ELF-1 (cell line): ENCODE measurements at places on chromosomes 12 and 14.

- DNase-seq: no peak
These were observed 2.0 kb downstream of the PRKAB1 start for GRCh38 chr12:119669744-119670472.

- no peak for DNase-seq
These were observed 122.8 kb downstream of the PRMT8 start for GRCh38 chr12:3613641-3614395.

DNA sequence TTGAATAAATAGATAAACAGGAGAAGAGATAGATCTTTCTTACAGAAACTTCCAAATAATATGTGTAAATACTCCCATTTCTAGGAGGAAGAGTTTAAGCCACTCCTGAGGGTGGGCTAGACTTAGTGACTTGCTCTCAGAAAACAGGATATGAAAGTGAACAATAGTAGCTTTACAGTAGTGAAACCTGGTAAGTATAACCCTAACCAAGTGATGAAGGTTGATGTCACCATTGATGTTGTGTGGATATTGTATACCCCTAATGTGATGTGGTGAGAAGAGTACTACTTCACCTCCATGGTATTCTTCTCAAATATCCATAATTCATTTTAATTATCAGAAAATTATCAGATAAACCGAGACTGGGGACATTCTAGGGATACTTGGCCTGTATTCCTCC is 20.9 kb downstream of the AKAP6 start:
- DNase-seq: no peak

DNA sequence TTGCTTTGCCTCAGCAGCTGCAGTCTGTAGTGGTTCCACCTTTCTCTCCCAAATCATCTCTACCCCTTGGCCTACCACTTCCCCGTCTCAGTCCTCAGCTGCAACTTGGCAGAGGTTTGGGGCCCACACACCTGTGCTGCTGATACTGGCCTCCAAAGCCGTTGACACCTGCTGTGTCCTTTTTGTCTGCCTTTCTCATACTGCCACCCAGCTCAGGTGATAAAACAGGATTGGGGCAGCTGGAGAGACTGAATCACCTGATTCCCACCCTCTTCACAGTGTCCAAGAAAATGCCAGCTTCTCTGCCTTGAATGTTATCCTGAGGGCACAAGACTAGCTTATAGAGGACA is 103.7 kb downstream of the ETV6 start:
- no peak for DNase-seq

DNA sequence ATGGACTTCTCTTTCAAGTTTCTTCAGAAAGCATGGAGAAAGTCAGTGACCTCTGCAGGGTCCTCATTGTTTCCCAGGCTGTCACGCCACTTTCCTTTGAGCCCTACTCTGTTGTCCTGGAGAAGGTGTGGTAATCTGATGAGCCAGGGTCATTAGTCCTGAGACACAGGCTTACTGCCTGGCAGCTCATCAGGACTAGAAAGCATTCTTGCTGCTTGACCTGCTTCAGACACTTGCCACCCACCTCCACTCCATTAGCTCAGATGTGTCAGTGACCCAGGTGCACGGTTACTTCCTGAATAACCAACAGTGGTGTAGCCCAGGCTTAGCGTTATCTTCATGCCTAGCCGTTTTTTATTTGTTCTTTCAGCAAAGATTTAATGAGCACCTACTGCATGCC is 93.9 kb downstream of the FGD4 start:
- peak; percentile 30 for DNase-seq

GRCh38 chr12:126708492-126708896 is 1558.5 kb upstream of the TMEM132C start:
- DNase-seq: no peak
